ENCODE measurements at places on chromosomes 16 and 17.

- DNase-seq, result peak; percentile 95
Measured at GRCh38 chr16:55056585-55057401, 126.1 kb downstream of the IRX5 start.

- no peak for DNase-seq
Measured at GRCh38 chr17:40158438-40159013, 18.2 kb downstream of the CASC3 start.

- no peak for DNase-seq
Measured at GRCh38 chr17:4953451-4953961, 2.6 kb downstream of the ENO3 start.

DNA sequence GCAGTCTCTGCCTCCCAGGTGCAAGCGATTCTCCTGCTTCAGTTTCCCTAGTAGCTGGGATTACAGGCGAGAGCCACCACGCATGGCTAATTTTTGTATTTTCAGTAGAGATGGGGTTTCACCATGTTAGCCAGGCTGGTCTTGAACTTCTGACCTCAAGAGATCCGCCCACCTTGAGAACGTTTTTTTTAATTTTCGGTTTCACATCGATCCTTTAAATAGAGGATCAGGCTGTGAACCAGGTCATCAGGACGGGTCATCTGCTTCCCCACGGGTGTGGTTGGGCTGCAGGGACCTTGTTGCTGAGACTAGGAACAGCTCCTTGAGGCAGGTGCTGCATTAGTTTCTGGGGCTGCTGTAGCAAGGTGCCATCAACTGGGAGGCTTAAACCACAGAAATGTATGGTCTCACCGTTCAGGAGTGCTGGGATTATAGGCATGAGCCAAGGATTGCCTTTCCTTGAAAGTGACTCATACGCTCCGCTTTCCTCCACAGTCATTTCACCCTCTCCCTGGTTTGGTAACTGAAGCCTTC lies 7.9 kb upstream of the NAGPA start:
- DNase-seq, result no peak

GRCh38 chr16:17351441-17352035 lies 119.2 kb downstream of the XYLT1 start:
- no peak for DNase-seq

DNA sequence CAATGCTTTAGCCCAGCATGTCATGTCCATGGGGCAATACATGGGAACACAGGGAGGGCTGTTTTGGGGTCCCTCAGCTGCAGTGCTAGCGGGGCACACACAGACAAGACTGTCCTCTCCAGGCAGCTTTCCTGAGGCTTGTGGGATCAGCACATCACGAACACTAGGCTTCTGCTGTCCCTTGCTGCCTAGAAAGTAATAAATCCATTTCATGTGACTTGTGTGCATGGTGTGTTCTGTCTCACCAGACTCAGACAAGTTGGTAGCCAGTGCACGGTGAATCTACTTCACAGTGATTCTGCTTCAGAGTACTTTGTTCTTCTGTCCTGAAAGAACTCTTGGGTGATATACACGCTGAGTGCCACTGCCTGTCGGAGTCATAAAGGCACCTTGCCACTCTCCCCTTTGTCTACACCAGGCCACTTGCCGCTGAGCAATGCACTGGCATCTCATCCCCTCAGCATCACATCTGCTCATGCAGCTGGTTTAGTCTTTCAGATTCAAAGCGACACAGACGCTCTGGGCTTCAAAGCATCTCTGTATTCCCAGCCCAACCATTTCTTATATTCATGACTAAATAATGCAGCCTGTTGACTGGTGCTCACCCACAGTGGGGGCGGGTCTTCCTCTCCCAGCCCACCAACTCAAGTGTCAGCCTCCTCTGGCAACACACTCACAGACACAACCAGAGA lies 95.2 kb upstream of the COX10 start:
- peak; percentile 24 for DNase-seq

DNA sequence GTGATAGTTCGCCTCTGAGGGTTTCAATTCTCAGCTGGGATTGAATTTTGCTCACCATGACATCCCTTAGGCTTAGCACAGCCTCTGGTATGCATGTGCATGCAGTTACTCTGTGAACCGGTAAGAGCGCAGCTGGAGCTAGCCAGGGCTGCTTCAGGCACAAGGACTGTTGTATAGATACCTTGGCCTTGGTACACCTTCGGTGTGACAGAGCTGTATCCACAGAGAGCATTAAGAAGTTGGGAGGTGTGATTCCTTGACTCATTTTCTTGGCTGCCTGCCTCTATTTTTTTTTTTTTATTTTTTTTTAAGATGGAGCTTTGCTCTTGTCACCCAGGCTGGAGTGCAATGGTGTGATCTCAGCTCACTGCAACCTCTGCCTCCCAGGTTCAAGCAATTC lies 2.2 kb upstream of the NUTF2 start:
- DNase-seq, result peak; percentile 27

GRCh38 chr17:8649157-8650118 lies 18.9 kb upstream of the MYH10 start:
- DNase-seq, result no peak

- DNase-seq, result peak; percentile 60
Measured at GRCh38 chr17:2854143-2855055, 58.2 kb downstream of the RAP1GAP2 start.

GRCh38 chr16:23035240-23035639 lies 114.0 kb downstream of the USP31 start:
- no peak for DNase-seq

DNA sequence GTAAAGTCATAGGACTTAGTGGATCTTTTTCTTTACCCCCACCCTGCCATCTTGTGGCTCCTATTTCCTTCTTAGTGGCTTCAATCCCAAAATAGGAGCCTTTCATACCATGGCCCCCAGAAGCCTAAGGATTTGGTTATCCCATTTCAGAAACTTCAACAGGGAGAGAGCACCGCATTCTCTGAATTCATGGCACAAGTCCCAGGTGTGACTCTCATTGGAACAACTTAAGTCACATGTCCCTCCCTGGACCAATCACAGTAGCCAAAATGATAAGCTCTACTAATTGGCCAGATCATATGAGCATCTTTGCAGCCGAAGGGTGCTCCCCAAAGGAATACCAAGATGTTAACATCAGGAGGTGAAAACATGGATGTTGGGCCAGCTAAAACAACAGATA lies 43.2 kb downstream of the AXIN2 start:
- no peak for DNase-seq

- DNase-seq, result no peak
Measured at GRCh38 chr17:69471406-69471805, 56.9 kb downstream of the MAP2K6 start.

DNA sequence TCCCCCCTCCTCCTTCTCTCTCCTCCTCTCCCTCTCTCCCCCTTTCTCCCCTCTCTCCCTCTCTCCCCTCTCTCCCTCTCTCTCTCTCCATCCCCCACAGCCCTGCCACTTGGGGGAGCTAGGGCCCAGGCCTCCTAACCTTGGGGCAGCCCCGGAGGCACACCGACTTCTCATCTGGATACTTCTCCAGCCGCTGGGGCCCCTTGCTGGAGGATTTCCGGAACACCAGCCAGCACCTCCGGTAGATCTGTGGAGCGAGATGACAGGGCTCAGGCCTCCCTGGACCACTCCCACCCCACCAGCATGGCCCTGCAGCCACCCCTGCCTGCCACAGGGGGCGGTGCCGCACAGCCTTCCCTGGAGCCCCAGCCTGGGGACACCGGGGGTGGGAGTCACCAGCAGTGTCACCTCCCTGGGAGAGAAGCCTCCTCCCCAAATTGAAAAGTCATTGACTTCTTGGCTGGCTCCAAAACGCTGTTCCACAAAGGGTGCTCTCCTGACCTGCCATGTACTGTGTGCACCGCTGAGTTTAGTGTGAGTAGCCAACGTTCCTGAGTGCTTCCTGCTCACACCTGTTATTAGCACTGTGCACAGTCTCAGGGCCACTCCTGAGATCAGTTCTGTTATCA lies 10.5 kb downstream of the DOK4 start:
- peak; percentile 96 for DNase-seq

- DNase-seq, result peak; percentile 94
Measured at GRCh38 chr16:50806099-50807062, 64.5 kb downstream of the CYLD start.

GRCh38 chr16:47139561-47140185 lies 4.1 kb downstream of the NETO2 start:
- no peak for DNase-seq

GRCh38 chr16:13401641-13402040 lies 500.2 kb downstream of the SHISA9 start:
- no peak for DNase-seq

GRCh38 chr17:56891751-56892150 lies 22.1 kb downstream of the TRIM25 start:
- peak; percentile 76 for DNase-seq

DNA sequence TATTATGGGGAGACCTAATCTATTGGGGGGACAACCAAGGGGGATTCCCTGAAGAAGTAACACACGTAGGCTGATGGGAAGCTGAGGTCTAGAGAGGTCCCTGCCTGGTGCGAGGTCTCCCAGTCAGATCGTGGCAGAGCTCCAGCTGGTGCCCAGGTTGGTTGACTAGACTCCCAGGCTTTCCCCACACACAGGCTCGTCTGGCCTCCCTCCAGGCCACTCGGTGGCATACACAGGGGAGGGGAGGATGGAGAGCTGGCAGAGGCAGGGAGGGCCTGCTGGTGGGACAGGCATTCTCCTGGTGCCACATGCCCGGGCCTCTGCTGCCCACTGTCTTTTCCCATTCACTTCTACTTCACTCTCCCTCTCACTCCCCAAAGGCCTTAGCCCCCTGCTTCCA lies 8.5 kb upstream of the SOCS3 start:
- DNase-seq, result no peak

GRCh38 chr16:89316701-89317100 lies 99.2 kb downstream of the ZNF778 start:
- DNase-seq, result no peak

DNA sequence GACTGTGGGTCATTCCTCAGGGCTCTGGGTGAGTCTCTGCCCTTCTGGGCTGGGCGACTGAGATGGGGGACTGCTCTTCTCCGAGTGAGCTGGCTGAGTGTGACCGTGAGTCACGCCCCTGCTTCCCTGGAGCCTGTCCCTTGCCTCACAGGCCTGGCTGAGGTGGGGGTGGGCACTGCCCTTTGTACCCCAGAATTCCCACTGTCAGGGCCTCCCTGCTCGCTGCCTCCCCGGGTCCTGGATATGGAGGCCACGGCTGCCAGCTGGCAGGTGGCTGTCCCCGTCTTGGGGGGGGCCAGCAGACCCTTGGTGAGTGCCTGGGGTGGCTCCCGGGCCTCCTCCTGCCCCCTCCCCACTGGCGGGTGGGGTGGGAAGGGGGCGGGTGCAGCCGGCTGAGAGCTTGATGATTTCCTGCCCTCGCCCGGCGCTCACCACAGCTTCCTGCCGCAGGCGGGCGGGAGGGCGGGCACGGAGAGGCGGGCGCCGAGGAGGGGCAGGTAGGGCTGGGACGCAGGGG lies at the start of gene LAT:
Gene LAT (plus strand): TSS at position 434 of the 517 bp plus-strand sequence. CDS start 366 bp downstream, outside the sequence.
- no peak for DNase-seq

GRCh38 chr17:35368081-35368830 lies 5.2 kb downstream of the SLFN11 start:
- DNase-seq, result peak; percentile 41

GRCh38 chr17:81295676-81296381 lies 722 bp upstream of the SLC38A10 start:
- DNase-seq, result peak; percentile 81

GRCh38 chr16:50547340-50548124 lies 664 bp upstream of the NKD1 start:
- DNase-seq, result peak; percentile 61

DNA sequence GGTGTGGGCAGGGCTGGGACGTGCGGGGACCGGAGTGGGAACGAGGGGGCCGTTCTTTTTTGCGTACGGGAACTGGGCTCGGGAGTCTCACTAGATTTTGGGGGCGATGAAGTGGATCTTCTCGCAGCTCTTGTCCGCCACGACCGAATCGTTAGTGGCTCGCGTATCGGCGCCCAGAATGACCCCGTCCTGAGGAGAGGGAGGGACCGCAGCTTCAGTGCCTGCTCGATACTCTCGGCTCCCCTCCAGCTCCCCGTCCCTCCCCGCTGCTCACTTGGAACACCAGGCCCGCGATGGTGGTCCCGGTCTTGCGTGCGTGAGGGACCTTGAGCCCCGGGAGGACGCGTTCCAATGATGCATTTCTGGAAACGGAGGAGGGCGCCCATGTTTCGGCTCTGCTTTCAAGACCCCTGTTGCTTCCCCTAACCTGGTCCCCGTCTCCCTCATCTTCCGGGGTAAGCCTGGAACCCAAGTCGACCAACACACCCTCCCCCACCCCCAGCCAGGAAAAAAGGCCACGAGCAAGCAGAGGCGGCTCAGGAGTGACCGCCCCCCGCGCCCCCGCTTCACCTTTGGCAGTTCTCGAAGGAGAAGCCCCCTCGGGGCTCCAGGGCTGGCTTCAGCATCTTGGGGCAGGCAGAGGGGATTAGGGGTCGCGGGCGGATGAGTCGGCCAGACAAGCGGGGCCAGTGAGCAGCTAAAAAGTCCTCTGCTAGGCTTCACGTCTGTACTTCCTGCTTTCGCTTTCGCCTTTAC lies at the start of gene PSMB10:
Gene PSMB10 (minus strand): TSS at position 727 of the 756 bp plus-strand sequence. CDS start 101 bp downstream, at position 626.
- DNase-seq, result peak; percentile 63

DNA sequence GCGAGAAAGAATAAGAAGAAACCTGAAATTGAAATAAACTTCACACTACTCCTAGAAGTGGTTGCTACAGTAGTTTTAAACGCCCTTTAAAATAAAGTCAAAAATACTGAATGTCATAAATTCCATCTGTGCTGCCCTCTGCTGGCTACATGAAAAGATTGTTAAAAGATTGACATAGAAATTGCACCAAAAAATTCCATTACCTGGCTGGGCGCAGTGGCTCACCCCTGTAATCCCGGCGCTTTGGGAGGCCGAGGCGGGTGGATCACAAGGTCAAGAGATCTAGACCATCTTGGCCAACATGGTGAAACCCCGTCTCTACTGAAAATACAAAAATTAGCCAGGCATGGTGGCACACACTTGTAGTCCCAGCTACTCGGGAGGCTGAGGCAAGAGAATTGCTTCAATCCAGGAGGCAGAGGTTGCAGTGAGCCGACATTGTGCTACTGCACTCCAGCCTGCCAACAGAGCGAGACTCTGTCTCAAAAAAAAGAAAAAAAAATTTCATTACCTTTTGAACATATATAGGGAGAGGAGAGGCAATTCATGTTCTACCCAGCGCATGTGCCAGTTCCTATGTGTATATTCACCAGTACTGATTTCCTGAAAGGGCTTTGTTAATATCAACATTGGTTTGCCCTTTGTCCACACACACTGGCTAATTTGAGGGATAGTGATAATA lies 36.5 kb downstream of the CYTH1 start:
- peak; percentile 80 for DNase-seq

- DNase-seq, result no peak
Measured at GRCh38 chr16:18069683-18070082, 266.9 kb downstream of the NPIPA8 start.

DNA sequence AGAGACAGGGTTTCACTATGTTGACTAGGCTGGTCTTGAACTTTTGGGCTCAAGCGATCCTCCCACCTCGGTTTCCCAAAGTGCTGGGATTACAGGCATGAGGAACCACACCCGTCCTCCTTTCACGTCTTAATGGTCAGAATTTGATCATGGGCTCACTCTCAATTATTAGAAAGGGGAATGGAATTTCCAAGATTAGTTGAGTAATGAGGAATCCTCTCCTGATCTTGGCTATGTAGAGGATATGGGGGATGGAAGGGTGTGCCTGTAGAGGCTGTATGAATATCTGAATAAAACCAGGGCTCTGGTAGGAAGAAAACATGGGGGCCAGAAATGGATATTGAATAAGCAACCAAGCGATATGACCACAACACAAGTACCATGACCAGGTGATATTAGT lies 25.9 kb upstream of the SMURF2 start:
- DNase-seq, result no peak

- DNase-seq, result peak; percentile 26
Measured at GRCh38 chr17:79504181-79504605, 106.7 kb downstream of the RBFOX3 start.

- DNase-seq, result no peak
Measured at GRCh38 chr17:59652119-59652518, 32.4 kb downstream of the CLTC start.
